ENCODE measurements at places on chromosomes 11 and 22. TPM values are rescaled to one million over a fixed set of nuclear protein-coding genes. Genes with fewer than 3 reads are reported as not detected.

Gene SLC29A2
- 1.2 TPM for total RNA-seq

Gene DEPDC5
- total RNA-seq, result 25.9 TPM

Gene TRPC6
- total RNA-seq, result 0.63 TPM

Gene BIK
- 2.1 TPM for total RNA-seq

Gene OAF
- total RNA-seq, result 13.3 TPM

Gene APOL4
- not detected for total RNA-seq

Gene TMEM151A
- total RNA-seq, result 0.21 TPM

Gene TRIM51
- total RNA-seq, result not detected

Gene ANO5
- total RNA-seq, result 0.63 TPM

Gene CLDN5
- 9.3 TPM for total RNA-seq

Gene APOBEC3B
- 0.31 TPM for total RNA-seq

Gene OR2D2
- 0.10 TPM for total RNA-seq

Gene DERL3
- 1.7 TPM for total RNA-seq

Gene TREH
- not detected for total RNA-seq

Gene PIH1D2
- total RNA-seq, result not detected

Gene NXF1
- 169 TPM for total RNA-seq

Gene TMEM223
- total RNA-seq, result 8.5 TPM

Gene CHST1
- not detected for total RNA-seq
